ENCODE measurements at places on chromosomes 1 and 21. TPM values are rescaled to one million over a fixed set of nuclear protein-coding genes. Genes with fewer than 3 reads are reported as not detected.
A peak's percentile ranks its signal among the peaks of the same experiment; 100 is the strongest.

DNA sequence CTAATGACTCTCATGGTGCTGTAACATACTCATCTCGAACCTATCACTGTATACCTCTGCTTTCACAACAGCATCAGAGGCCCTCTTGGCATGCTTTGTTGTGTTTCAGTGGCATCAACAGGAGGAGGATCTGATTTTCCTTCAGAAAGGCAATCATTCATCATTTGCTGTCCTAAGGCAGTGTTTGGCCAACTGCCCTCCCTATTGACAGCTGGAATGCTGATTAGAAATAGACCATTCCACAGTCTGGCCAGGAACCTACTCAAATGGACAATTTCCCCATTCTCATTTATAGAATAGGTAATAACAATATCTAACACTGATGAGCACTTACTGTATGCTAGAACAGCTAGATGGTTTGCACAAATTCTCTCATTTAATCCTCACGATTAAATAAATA, 310.6 kb upstream of the PTBP2 start:
- no peaks in the 10 kb centered on the region for H3K4me1 ChIP-seq
- no peak for DNase-seq
- no peaks in the 10 kb centered on the region for H3K36me3 ChIP-seq
- H3K27ac ChIP-seq, result no peak overlapping the region

Gene PDPN
- 4.7 TPM for total RNA-seq

DNA sequence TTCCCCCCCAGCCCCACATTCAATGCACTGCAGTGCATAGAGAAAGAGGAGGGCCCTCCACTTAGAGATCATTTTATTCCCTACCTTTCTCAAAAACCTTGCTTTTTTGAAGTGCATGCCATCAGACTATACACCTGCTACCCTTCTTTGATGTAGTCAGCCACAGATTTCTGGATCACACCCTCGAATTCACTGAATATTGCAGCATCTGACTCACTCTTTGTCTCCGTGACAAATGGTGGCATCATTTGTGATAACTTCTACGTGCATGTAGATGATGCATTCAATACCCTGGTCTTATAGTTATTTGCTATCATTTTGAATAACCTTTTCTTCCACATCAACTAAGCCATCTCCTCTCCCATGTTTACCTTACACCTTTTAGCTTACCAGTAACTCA, 310.3 kb upstream of the SGIP1 start:
- no peaks in the 10 kb centered on the region for H3K27me3 ChIP-seq
- no peaks in the 10 kb centered on the region for H3K4me1 ChIP-seq

DNA sequence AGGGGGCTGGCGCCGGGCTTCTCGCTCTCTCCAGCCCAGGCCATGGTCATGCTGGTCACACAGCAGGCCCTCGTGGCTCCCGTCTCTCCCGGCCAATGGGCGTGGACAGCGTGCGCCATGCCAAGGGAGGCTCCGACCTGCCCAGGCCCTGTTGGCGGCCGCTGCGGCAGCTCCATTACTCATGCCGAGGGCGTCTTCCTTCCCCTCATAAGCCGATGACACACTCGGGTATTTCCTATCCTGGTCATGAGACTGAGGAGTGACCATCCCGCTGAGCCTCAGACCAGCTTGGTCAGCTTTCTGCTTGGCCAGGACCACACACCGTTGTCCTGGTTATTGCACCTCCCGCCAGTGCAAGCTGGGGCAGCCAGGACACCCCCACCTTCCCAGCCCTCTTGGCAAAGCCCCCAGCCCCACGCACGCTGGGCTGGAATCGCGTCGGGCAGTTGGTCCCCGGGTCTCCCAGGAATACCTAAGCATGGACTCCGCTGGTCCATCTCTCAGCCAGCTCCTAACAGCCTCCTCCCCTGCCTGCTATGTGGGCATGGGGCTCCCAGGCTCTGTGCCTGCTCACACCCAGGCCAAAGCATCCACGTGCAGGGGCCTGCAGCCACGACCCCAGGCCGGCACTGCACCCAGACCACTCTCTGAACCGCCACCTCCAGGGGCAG, 49.8 kb downstream of the ARHGEF16 start:
- peak overlapping the region; percentile 40 for H3K4me3 ChIP-seq
- DNase-seq, result peak; percentile 100
- peak overlapping the region; percentile 90 for H3K27ac ChIP-seq
- no peaks in the 10 kb centered on the region for H3K27me3 ChIP-seq
- peaks cover 17% of the 10 kb centered on the region for H3K4me1 ChIP-seq
- H3K36me3 ChIP-seq, result peaks cover 11% of the 10 kb centered on the region

Gene NBPF6
- total RNA-seq, result 0.36 TPM

Gene HOOK1
- not detected for total RNA-seq
